ENCODE measurements at places on chromosomes 2 and 18.

DNA sequence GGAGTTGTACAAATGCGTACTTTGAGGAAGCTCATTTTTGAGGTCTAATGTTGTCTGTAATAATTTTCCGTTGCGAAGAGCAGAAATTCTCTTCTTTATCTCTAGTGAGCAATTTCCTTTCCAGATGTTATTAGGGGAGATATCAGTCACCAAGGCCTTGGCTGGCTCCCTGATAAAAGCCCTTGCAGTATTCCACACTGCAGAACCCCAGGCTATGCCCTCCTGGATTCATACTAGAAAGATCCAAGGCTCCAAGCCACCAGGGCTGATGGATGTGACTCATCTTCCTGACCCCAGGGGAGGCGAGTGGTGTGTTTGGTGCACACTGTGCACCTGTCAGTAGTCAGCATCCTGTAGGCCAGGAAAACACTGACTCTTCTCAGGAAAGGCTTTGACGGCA, 34.7 kb downstream of the INO80C start:
- no peak for DNase-seq

DNA sequence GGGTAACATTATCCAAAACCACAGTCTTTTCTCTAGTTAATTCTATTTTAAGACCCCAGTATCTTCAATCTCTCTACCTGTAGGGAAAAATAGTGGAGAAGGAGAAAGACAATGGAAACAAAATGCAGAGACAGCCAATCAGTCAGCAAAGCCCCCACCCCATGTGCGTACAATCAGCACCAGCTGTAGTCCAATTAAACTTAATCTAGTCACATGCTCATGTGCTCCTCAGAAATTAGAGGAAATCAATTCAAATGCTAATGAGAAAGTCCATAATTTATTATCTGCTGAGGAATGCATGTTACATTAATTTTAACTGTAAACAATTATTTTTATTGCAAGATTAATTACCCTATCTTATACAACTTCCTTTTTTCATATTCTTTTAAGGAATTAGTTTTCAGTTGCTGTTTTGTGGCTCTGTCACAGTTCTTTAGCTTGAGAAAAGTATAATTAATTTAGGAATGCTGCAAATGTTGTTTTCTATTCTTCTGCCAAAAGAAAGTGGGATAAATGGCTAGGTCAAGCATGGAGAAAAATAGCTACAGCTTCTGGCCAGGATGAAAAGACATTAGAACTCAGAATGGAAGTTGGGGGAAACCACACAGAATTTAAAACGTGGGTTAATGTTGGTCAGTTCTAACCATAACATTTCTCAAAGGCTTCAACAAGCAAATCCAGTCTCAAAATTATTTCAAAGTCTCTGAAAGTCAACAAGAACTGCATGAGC, 232.4 kb upstream of the HNRNPA3 start:
- peak; percentile 22 for DNase-seq

GRCh38 chr18:21064347-21064746, 47.3 kb downstream of the ROCK1 start:
- DNase-seq: no peak

DNA sequence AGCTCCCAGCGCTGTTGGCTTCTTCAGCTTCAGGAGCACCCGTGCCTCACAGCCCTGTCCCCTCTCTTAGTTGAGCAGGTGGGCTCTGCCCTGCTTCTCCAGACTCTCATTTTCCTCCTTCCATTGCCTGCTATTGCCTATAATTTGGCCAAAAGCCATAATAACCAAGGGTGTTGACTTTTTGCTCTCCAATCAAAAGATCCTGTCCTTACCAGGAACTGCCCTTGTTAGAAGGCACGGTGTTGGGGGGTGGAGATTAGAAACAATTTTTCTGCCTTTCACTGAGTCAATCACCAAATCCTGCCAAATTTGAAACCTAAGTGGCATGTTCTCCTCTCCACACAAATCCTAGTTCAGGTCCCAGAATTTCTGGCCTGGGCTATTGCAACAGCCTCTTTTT, 16.7 kb upstream of the PDIA6 start:
- DNase-seq: no peak

GRCh38 chr2:23425338-23425871, 40.4 kb downstream of the KLHL29 start:
- no peak for DNase-seq

- no peak for DNase-seq
Observed at GRCh38 chr2:74206180-74206688, 7.8 kb downstream of the MTHFD2 start.

DNA sequence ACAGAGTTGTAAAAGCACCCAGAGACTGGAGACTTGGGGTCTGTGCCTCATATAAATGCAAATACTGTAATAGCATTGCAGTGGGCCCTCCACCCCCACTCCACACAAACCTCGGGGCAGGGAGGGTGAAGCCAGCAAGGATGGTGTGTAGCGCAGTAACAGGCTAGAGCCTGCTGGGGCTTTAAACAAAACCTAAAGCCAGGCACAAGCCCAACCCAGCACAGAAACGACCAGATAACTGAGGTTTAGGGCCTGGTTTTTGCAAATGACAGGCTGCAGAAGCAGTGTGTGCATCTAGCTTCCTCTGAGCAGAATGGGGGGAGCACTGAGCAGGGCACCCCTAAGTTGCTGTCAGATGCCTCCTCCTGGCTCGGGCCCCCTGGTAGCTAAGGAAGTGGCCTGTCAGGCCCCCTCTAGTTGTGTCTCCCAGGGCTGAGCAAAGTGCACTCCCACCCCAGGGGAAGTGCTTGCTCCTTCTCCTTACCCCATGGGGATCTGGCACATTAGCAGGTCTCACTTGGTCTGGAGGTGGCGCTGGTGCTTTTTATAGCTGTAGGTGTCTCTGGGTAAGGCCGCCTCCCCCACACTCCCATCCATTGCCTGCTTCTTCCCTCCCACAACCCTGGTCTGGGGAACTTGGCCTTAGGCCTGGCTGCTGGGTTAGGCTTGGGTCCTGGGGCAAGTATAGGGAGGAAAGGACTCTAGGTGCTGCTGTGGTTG, 135.1 kb downstream of the CELF4 start:
- DNase-seq: no peak

- no peak for DNase-seq
Observed at GRCh38 chr2:106623456-106623855, 136.3 kb downstream of the CD8B2 start.

GRCh38 chr2:96584017-96584416, 47.5 kb downstream of the ARID5A start:
- DNase-seq: no peak

GRCh38 chr18:23171581-23172156, 36.4 kb downstream of the CABLES1 start:
- no peak for DNase-seq

- DNase-seq: no peak
Observed at GRCh38 chr2:222776792-222777191, 84.0 kb upstream of the ACSL3 start.

GRCh38 chr18:3675446-3675845, 225.5 kb downstream of the TGIF1 start:
- no peak for DNase-seq

GRCh38 chr2:121748202-121748601, 7.2 kb upstream of the TSN start:
- DNase-seq: no peak

GRCh38 chr2:25419678-25420242, 78.0 kb upstream of the DNMT3A start:
- no peak for DNase-seq

- DNase-seq: no peak
Observed at GRCh38 chr2:3911882-3912455, 208.6 kb downstream of the DCDC2C start.

DNA sequence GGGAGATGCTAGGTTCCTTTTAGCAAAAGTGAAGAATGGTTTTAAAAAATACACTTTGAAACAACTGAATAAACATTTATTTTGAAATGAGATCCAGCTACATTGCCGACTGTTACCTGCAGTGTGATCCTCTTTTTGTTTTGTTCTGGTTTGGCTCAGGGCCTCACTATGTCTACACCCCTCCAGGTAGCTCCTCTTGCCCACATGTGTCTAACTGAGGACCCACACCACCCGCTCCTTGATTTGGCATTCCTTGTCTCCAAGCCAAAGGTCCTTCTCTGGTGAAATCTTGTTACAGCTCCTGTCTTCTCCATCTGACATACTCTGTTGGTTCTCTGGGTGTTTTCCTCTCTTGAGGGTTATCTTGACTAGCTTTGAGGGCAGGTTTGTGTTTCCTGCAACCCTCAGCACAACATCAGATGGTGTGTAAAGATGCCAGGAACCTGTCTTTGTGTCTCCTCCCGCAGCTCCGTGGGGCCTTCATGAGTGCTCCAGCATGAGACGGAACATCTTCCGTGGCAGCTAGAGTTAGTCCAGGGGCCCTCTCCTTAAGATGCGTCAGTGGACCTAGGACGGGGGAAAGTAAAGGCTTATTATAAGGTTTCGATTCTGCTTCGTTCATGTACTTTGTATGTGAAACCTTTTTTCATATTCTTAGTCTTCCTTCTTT, 32.1 kb downstream of the MAP4K4 start:
- DNase-seq: no peak

- no peak for DNase-seq
Observed at GRCh38 chr2:136010126-136010525, 24.7 kb upstream of the DARS1 start.

- DNase-seq: no peak
Observed at GRCh38 chr2:125710561-125710960, 945.4 kb upstream of the GYPC start.

GRCh38 chr2:11867926-11868325, 121.5 kb downstream of the LPIN1 start:
- no peak for DNase-seq

DNA sequence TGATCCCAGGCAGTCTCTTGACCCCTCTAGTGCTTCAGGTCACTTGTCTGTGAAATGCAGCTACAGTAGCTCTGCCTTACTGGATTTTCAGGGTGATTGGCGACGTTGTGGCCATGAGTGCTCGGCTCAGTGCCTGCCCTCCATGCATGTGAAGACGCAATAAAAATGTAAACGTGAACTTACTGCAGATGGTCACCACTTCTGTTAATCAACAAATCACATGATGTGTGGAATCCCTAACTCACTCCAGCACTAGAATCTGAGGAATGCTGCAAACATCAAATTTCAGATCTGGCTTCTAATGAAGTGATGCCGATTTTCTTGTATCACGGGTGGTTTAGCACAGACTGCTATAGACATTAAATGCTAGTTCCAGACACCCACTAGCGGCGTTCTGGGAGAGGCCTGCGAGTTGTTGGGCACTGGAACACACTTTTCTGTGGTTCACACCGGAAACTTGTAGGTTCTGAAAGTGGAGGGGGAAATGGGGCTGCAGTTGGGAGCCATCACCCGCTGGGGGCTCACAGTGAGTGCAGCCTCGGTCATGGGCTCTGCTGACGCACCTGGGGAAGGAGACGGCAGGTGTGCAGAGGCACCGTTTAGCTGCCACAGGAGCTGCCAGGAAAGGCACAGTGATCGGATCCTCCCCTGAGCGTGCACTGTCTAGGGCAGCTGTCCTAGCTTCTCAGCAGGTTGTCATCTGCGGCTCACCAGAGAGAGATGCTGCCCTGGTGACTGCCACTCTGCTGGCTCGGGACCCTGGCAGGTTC, 6.5 kb downstream of the CNDP1 start:
- no peak for DNase-seq

DNA sequence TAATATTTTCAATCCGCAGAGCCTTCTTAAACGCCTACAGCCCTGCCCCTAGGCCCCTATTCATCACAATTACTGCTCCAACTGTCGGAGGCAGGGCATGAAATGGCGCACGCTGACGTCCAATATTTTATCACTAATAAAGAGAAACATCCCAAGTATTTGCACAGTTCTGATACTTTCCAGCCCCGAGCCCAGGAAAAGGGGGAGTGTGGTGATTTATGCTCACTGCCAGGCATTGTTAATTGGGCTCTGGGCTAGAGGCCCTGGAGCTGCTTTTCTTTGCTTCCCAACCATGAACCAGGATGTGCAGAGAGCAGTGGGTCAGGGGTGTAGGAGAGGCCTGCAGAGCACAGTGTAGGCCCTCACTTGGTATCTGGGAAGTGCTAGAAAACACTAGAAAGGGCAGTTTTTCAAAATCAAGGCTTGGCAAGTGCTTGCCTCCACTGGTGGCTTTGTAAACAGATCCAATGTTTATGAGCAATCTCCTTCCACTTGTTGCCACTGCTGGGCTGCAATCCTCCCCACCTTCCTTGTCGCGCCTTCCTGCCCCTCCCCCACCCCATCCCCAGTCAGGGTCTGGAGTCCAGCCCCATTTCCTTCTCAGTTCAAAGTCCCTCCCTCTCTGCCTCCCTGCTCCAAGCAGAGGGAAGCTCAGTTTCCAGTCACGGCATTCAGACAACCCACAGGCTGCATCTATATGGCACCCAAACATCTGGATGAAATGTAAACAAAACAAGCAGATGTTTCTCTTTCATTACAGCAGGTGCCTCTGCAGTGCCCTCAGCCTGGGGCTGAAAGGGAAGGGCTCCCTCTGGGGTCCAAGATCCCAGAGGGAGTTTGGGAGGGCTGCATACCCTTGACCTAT, 83.9 kb upstream of the PKDCC start:
- DNase-seq: peak; percentile 84

DNA sequence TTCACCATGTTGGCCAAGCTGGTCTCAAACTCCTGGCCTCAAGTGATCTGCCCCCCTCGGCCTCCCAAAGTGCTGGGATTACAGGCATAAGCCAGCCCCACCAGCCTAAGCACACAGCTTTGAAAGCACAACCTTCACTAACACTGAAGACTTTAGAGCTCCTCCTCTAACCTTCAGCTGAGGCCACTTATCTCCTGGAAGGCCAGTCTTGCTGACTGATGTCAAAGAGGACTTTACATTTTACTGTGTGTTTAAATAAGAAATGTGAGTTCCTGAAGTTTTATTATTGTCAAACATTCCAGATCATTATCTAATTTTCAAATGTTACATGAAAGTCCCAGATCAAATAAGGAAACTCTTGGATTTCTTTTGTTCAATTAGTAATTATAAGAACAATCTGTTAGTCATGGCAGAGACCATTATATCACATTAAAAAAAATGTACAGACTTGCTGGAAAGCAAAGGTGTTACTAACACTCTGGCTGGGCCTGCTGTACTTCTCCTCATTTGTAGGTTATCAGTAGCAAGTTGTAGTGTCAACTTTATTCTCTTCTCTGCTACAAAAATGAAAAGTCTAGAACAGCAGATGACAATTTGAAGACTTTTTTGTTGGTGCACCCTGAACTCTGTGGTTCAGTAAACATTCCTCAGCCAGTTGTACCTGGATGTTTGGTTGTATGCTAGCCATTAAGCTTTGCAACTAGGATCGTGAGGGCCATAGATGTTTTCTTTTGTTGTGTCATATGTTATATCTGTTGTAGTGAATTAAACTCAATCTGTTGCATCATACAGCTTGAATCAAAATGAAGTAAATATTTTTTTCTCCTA, 80.0 kb downstream of the AOX1 start:
- DNase-seq: no peak

- DNase-seq: no peak
Observed at GRCh38 chr2:200158647-200159356, 147.7 kb upstream of the SPATS2L start.

GRCh38 chr2:157572725-157573124, 55.9 kb downstream of the ACVR1C start:
- no peak for DNase-seq

DNA sequence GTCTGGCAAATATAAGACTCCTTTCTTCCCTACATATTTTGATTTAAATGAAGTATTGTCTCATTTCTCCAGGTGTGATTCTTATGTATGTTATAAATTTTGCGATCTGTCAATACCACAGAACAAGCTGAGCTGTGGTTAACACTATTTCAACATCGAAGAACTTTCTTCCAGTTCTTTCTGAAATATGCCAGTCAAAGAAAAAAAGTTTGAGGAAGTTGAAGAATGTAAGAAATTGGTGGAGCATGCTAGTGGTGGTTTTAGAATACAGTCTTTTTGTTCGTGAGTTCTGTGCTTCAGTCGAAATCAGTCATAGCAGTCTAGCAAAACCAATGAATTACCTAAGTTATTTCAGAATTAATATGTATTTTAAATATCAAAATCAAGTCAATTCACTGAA, 8.6 kb upstream of the COBLL1 start:
- no peak for DNase-seq

Measured in right kidney (tissue), 9 donors.